NCI-H345 (cell line): ENCODE measurements at places on chromosomes 1 and 21.

DNA sequence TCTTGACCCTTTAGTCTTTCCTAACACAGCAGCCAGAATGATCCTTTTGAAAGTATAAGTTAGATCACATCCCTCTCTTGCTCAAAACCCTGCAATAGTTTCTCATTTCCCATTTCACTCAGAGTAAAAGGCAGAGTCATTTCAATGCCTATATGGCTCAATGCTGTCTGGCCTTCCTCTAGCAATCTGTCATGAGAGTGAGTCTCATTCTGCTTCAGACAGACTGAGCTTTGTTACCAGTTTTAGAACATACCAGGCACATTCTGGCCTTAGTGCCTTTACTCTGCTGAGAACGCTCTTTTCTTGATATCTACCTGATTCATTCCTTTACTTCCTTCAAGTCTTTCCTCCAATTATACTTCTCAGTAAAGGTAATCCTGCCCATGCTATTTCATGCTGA is 372.8 kb upstream of the PKN2 start:
- no peak for DNase-seq

- no peak for DNase-seq
Measured at GRCh38 chr1:82597649-82598048, 796.9 kb downstream of the ADGRL2 start.

DNA sequence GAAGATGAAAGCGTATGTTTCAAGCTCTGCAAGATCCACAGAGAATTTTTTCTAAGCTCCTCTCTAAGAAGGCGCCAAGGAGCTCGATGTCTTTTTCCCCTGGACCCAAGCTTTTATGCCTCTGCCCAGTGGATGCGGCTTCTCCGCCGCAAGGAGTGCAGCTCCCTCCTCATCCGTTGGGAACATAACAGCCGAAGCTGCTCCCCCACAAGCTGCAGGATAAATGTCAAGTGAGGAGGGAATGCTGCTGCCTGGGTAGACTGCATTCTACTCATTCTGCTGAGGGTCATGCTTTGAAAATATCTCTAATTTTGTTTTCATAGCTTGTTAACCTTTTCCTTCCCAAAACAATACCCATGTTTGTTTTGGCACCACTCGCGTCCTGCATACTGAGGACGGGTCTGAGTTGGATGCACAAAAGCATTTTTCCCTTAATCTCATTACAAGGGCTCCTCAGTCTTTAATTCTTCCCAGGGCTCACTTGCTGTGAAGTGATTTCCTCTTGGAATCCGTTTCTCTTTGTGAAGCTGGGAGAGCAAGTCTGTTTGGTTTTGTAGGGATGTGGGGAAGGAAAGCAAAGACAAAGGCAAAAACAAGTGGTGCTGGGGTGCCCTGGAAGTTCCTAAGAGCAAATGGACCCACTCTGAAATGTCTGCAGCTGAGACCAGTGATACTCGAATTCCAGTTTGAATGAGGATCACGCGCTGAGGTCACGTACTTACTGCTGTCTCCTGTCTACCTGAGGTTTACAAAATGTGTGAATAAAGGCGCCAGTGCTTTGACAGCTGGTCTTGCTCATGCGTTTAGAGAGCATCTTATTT is 134.0 kb upstream of the IRF2BP2 start:
- peak; percentile 74 for DNase-seq

DNA sequence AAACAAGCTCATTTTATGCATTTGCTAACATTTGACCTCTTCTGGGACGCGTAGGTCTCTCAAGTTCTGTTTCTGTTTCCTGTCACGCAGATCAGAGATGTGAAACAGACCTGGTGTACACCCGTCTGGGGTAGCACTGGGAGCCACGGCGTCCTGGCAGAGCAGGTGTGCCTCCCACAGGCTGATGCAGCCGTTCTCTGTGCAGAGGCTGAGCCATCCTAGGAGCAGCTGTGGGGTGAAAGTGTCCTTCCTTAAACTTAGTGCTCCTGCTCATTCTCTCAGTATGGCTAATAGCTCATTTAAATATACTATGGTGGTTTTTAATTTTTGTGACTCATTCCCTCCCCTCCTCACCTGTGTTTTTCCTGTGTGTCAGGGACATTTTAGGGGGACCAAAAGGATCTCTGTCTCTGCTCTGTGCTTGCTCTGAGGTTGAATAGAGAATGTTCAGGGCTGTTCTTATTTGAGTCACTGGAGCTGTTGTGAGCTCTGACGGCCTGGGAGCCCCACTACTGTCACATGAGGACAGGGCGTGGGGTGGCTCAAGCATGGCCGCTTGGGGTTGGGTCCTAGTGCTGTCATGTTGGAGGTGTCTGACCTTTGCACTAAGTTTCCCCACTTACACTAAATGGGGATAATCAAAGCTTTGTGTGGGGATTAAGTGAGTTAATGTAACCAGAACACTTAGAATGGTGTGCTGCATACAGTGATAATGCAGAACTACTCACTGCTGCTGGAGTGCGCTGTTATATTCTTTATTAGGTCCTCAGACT is 43.0 kb downstream of the GALNT2 start:
- DNase-seq = no peak

GRCh38 chr1:58249737-58250586 is 296.6 kb downstream of the OMA1 start:
- DNase-seq = peak; percentile 56

GRCh38 chr1:234968451-234968850 is 160.2 kb downstream of the TOMM20 start:
- DNase-seq = peak; percentile 25

GRCh38 chr1:202004711-202005110 is 5.7 kb upstream of the ELF3 start:
- DNase-seq = no peak

GRCh38 chr1:90613371-90613770 is 103.7 kb downstream of the BARHL2 start:
- DNase-seq = no peak

DNA sequence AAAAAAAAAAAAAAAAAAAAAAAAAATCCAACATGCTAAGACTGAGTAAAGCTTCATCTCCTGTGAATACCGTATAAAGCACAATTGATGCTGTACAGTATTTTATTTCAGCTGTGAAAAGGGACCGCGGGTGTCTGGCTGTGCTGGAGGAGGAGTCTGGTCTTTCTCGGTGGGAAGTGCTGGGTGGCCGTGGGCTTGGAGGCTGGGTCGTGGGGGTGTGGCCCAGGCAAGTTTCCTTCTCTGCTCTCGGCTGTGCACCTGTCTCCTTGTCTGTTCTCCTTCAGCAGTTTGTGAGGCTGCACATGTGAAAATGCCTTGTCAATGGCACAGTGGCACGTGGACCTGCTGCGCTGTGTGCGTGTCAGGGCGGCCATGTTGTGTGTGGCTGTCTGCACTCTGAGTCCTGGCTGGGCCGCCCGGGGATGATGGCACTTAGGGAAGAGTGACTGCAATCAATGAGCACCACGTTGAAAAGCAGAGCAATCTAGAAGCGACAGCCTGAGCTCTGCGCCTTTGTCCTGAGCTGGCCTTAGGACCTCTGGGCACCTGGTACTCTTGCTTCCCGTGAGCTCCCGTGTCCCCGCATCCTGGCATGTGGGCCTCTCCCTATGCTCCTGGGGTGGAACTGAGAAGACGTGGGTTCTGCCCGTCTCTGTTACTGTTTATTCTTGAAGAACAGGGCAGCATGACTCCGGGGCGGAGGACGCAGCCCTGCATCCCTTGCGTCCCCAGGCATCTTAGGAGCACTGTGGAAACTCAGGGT is 14.5 kb downstream of the AGPAT3 start:
- no peak for DNase-seq

DNA sequence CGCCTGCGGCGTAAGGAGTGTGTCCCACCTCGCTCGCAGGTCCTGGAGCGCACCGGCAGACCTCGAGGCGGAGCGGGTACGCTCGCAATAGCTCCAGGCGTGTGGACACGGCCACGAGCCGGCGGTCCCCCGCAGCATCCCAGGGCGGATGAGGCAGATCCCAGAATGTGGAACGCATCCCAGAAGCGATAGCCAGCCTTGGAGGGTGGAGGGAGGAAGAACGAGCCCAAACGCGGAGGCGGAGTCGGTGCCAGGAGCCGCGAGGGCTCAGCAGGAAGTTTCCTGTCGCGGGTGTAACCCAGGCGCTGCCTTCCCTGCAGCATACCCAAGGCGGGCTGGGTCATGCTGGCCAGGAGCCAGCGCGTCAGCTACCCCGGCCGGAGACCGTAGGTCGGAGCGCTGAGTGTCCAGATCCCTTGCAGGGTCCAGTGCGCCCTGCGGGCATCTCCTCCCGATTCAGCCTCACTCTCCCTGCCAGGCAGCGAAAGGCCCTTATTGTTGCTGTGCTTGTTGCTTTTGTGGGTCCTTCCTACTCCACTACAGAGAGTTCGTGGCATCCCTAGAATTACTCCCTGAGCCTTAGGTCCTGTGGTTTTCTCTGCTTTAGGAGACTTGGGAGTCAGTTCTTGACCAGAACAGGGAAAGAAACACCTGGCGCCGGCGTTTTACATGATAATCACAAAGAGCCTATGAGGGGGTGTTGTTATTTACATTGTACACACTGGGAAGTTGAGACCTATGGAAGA is 27.7 kb downstream of the STYXL2 start:
- peak; percentile 64 for DNase-seq

DNA sequence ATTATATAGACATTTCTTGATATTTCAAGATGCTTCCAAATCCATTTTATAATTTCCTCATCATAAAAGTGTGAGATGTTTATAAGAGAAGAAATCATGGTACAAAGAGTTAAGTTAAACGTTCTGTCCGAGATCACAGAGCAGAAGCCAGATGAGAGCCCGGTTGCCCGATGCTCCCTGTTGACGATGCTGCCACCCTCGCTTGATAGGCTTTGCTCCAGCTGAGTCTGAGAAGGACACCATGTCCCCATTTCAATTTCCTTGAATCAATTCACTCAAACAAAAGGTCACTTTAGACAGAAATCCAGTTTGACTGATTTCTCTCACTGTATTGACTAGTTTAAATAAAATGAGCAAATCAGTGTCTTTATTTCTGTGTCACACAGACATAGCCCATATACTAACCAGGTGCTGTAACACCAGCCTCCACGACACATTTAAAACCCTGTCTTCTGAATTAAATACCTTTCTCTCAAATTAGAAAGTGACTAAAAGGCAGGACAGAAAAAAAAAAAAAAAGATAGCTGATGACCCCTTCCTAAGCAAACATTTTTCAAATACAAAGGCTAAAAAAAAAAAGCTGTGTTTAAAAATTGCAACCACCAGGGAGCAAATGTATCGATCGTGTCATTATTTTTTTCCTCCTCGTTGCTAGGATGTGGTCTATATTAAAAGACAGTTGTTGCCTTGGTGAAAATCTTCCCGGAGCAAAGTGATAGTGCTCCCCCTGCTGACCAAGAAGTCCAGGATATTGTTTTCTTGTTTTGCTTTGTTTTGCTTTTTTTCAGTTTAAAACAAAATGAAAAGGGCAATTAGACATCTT is 35.2 kb downstream of the DNASE2B start:
- DNase-seq = peak; percentile 87

DNA sequence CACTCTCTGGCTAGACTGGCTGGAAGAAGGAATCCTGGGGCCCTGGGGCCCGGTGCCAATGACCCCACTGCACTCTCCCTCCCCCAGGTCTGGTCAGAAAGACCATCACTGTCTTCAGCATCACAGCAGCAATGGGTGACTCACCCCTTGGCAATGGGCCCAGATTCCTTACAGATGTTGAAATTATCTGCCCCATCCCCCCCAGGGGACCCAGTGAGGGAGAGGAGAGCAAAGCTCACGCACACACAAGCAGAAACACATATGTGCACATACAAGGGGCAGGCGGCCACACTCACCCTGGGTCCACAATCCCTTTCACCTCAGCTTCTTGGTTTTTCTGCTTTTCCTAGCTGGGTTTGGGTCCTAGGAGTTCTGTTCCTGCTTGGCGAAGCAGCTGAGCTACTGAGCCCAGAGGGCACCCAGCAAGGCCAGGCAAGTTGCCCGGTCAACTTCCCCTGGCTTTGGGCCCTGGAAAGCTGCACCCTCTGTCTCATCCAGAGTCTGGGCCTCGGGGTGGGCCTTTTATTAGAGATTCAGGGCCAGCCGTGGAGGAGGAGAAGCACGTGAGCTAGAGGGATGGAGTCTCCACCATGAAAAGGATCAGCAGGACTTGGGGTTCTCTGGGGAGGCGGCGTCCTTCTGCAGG is 2.6 kb downstream of the COL16A1 start:
- DNase-seq = peak; percentile 47

DNA sequence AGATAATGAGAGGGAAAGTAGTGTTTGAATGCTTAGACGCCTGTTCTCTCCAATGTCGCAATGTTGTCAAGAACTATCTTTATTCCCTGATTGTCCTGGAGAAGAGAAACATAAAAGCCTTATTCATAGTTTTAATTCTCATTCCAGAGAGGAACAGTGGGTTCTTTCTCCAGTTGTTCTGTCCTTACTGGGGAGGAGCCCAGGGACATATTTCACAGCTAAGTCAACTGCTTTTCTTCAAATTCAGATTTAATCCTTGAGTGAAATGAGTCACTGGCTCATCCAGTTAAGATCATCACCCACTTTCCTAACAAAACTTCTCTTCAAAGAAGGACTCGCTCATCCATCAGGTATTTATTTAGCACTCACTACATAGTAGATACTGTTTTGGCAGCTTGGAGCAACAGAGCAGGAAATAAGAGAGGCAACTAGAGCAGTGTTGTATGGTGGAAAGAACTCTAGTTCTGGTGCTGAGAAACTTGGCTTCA is 365.7 kb upstream of the USP24 start:
- no peak for DNase-seq

DNA sequence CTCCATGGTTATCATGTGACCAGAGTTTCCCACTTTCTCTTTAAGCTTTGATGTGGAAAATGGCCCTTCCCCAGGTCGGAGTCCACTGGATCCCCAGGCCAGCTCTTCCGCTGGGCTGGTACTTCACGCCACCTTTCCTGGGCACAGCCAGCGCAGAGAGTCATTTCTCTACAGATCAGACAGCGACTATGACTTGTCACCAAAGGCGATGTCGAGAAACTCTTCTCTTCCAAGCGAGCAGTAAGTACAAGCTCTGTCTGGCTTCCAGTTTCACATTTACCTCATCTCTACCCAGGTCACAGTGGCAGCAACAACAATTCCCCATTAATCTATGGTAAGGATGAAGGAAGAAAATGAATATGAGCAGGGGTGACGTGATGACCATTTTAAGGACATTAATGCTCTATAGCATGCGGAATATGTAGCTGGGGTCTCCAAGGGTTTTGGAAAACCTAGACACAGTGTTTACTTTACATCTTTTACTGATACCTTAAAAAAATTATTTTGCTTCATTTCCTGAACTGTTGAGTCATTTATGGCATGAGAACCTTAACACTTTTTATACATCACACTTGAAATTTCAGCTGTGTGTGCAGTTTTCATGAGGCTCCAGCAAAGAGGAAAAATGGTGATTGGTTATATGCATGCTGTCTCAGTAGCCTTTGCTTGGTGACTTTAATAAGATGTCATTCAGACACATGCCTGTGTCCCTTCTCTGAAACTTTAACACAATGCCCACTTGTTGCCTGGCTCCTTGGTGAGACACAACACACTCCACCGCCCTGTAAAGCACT is 286.3 kb upstream of the SGIP1 start:
- no peak for DNase-seq
